D721Med (cell line): ENCODE measurements at places on chromosomes 13 and 19.

- DNase-seq: no peak
Observed at GRCh38 chr13:32609428-32609827, 23.2 kb downstream of the PDS5B start.

DNA sequence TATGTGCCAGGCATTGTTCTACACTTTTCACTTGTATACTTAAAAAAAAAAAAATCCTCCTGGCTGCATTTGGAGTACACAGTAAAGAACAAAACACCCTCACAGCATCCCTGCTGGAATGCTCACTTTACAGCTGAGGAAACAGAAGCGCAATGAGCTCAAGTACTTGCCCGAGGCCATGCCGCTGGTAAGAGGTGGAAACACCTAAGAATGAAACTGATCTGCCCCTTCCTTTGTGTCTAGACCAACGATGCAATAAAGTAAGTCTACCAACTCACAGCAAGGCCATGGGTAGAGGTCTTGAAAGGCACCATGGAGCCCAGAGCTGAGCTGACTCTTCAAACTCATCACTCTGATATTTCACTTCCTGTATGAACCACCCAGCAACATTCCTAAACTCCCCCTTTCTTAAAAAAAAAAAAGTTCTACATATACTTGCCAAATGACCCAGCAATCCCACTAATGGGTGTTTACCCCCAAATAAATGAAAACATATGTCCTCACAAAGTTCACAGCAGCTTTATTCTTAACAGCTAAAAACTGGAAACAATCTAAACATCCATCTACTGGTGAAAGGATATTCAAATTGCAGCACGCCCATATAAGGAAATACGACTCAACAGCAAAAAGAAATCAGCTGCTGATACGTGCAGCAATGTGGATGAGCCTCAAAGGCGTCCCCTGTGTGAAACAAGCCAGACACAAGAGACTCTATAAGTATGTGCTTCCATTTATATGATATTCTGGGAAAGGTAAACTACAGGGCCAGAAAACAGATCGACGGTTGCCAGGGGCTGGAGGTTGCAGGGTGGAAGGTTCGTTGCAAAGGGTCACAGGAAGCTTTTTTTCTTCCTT is 236.6 kb upstream of the MAB21L1 start:
- DNase-seq: no peak

DNA sequence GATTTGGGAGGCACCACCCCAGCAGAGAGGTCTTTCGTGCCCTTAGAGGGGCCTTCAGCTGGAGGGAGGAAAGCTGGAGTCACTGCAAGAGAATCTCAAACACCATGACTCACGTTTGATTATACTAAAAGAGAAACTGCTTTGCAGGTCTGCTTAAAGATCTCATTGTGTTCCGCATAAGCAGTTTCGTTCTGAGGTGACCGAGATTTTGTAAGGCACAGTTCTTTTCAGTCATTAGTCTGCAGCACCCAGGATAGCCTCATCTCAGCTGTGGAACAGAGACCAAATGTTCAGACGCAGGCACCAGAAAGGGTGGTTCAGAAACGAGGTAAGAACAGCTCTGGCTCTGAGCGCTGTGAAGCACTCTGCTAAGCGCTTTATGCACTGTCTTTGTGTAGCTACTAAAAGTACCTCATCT is 71.2 kb upstream of the GTF3A start:
- no peak for DNase-seq

GRCh38 chr19:35305181-35305580 is 13.2 kb downstream of the MAG start:
- no peak for DNase-seq

DNA sequence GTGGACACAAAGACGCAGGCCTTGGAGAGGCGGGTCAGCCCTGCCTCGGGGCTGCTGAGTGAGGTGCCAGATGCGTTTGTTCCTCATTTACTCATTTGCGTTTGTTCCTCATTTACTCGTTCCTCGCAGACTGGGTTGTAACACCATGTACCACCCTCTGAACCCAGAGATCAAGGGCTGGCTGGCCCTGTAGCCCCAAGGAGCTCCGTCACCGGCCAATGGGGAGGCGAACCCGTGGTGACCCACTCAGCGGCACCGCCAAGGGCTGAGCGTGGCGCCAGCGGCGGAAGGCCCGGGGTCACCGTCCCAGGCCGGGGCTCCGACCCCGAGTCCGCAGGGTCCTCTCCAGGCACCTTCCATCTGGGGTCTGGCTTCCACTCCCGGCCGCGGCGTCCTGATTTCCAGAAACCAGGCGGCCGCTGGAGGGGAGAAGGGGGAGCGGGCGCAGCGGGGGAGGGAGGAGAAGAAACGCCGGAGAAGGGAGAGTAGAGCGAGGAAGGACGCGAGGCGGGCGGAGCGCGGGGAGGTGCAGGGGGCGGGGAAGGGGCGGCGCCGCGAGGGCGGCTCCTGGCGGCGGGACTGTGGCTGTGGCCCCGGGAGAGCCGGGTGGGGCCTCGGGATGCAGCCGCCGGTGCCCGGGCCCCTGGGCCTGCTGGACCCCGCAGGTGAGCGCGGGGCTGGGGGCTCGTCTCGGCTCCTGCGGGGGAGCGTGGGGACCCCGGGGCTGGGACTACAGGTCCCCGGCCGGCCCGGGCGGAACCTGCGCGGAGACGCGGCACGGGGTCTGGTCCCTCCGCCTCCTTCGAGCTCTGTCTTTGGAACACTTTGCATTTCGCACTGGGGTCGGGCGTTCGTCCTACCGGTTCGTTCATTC is at the start of gene TMEM255B:
TMEM255B (plus strand) TSS at position 576 of the 874 bp plus-strand sequence; CDS start at position 620, 44 bp downstream.
- DNase-seq: peak; percentile 95

GRCh38 chr19:11797491-11797890 is 832 bp upstream of the ZNF491 start:
- DNase-seq: peak; percentile 41

- DNase-seq: no peak
Observed at GRCh38 chr19:41876847-41877832, at the start of gene CD79A. CD79A (plus strand) TSS chr19:41877279; CDS start chr19:41877305, 26 bp downstream.

GRCh38 chr19:27748551-27749152 is 1464.3 kb downstream of the UQCRFS1 start:
- no peak for DNase-seq

DNA sequence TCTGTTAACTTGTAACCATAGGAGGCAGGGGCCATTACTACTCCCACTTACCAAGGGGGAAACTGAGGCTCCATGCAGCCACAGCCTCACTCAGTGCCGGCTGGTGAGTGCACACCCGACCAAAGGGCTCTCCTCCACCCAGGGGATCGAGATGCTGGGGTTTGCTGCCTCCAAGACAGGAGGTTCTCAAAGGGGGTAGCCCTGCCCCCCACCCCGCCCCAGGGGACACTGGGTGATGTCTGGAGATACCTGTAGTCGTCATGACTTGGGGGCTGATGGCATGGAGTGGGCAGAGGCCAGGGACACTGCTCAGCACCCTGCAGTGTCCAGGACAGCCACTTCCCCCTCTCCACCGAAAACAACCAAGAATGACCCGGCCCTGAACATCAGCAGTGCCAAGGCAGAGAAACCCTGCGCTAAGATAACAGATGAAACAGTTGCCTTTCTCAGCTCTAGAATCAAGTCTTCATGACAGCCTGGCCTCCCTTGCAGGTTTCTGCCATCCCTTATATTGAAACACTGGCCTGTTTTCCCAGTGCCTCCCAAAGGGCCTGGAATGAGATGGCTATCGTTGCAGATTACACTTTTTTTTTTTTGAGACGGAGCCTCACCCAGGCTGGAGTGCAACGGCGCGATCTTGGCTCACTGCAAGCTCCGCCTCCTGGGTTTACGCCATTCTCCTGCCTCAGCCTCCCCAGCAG is 3.3 kb downstream of the REEP6 start:
- DNase-seq: no peak

DNA sequence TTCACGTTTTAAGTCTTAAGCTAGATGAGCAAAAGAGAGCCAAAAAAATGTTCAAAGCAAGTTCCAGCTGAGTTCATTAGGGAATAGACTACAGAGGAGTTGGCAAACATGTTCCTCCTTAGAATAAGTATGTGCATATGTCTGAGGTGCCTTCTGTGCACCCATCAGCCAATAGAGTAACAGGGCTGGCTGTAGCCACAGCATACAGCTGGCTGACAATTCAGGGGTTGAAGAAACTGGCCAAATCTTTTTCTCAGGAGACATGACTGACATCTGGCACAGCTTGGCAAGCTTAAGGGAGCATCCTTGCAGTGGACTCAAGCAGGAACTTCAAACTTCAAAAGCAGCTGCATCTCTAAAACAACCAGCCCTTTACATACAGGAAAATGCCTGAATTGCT is 414.8 kb upstream of the PCDH20 start:
- DNase-seq: no peak

DNA sequence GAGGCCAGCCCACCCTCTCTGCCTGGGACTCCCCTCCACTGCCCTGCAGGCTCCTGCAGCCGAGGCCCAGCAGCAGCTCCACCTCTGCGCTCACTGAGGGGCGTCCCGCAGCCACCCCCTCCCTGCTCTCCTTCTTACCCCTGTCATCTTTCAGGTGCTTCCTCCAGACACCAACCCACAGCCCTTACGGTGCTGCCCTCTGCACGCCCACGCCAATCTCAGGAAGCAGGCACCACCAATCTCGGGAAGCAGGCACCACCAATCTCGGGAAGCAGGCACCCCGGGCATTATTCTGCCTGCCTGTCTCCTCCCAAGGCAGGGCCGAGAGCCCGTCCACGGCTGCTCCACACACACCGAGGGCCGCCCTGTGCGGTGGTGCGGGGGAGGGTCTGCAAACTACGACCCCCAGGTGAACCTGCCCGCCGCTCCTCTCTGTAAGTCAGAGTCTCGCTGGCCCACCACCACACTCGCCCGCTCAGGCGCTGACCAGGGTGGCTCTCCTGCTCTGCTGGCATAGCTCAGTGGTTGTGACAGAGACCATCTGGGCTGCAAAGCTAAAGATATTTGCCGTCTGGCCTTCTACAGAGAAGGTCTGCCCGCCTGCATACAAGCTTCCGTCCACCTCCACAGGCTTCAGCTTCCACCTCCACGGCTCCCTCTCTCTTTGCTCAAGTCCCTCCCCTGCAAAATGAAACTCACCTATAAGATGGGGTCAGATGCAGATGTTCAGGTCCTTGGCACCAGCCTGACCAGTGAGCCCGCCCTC is 2.9 kb downstream of the LSM7 start:
- no peak for DNase-seq

DNA sequence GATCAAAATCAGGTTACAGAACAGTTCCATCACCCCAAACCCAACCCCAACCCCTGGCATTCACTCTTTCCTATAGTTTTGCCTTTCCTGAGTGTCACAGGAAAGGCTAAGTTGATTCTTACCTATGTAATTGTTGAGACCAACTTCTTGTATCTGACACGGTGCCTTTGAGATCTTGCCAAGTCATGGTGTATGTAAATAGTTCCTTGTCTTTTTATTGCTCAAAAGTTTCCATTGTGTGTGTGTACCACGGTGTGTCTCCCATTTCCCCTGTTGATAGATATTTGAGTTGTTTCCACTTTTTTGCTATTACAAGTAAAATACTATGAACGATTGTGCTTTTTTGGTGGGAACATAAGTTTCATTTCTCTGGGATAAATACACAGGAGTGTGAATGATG is 3.3 kb upstream of the IGFL2 start:
- no peak for DNase-seq

DNA sequence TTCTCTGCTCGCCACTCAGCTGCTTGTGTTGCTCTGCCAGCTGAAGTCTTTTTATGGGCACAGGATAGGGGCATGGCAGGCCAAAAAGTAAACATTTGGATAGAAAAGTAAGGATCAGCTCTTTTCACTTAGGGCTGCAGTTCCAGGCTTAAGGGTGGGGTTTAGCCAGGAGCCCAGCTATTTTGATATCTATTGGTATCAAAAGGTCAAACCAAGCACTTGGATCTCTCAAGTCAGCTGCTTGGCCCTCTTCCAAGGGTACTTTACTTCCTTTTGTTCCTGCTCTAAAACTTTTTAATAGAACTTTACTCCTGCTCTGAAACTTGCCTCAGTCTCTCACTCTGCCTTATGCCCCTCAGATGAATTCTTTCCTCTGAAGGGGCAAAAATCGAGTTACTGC is 55.7 kb upstream of the ABCC4 start:
- no peak for DNase-seq

DNA sequence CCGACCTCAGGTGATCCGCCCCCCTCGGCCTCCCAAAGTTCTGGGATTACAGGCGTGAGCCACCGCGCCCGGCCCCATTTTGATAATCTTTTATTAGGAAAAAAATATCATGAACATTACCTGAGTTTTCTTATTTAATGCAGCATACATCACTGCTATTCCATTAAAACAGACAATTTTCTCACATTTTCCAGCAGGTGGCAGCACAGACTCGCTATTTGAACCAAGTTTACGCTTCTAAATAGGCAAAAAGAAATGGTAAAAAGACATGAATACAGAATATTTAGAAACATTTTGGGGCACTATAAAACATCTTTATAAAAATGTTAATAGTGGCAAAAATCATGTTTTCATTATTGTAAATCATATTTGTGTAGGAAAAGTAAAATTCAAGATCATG is 903.1 kb downstream of the SLITRK6 start:
- no peak for DNase-seq

DNA sequence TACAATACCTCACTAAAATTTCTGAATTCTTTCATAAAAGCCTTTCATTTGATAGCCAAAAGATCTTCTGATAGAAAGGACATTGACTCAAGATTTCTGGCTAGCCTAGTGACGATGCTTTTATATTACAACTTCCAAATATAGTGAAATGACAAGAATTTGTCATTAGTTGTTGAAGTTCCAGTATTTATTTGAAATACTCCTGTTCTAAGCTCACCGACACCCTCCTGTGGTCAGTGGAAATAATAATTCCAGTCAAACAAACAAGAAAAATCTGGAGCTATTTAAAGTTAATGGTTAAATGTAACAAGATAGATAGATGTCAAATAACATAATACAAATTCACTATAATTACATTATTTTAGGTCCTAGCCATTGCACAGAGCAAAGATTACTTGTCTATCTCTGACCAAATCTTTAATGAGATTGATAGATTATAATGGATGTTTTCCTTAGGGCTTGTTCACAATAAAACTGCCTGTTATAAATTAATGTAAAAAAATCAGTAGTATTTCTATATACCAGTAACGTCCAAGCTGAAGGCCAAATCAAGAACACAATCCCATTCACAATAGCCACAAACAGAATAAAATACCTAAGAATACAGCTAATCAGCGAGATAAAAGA is 195.5 kb downstream of the RGCC start:
- no peak for DNase-seq

- DNase-seq: peak; percentile 64
Observed at GRCh38 chr19:9309974-9310446, 372 bp upstream of the ZNF699 start.

DNA sequence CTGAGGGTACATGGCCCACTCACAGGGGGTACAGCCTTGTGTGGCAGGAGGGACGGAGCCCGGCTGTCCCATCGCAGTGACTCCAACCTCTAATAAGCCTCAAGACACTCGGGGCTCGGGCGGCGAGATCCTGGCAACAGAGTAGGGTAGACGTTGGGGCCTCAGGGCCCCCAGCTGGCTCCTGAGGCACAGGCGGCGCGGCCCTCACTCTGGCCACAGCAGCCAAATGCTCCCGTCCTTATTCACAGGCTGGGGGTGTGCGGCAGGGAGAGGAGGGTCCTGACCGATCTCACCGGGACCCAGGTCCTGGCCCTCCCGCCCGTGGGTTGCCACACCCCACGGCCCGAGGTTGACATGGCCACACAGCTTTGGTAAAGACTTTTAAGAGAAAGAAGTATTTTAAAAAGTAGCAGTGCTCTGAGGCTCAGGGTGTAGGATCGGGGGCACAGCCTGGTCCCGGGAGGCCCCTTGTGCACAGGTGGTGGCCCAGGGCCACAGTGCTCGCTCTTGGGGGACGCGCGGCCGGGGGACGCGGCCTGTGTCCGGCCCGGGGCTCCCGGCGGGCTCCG is 7.6 kb downstream of the SLC39A3 start:
- no peak for DNase-seq

- no peak for DNase-seq
Observed at GRCh38 chr19:45809643-45810159, 5.4 kb downstream of the RSPH6A start.

- no peak for DNase-seq
Observed at GRCh38 chr13:62850331-62850730, 1434.7 kb upstream of the PCDH20 start.
